Effector memory CD4-positive, alpha-beta T cell (primary cell): ENCODE measurements at places on chromosomes 6 and 20.

DNA sequence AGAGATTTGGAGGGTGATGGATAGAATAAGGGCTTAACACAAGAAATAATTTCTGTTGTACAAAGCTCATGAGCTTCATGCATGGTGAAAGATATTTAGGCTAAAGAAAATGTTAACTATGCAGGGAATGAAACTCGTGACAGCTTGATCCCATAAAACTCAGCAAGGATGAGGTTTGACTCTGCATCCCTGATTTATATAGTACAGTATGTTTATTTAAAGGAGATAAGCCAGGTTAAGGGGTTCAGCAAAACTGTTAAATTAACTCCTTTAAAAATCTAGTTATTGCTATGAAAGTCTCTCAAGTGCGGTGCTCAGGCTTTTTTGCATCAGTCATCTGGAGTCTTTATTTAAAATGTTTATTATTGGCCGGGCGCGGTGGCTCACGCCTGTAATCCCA lies 326.4 kb downstream of the LAMA2 start:
- no peak for DNase-seq

GRCh38 chr20:50920997-50921396 lies 10.2 kb downstream of the ADNP start:
- DNase-seq = no peak

DNA sequence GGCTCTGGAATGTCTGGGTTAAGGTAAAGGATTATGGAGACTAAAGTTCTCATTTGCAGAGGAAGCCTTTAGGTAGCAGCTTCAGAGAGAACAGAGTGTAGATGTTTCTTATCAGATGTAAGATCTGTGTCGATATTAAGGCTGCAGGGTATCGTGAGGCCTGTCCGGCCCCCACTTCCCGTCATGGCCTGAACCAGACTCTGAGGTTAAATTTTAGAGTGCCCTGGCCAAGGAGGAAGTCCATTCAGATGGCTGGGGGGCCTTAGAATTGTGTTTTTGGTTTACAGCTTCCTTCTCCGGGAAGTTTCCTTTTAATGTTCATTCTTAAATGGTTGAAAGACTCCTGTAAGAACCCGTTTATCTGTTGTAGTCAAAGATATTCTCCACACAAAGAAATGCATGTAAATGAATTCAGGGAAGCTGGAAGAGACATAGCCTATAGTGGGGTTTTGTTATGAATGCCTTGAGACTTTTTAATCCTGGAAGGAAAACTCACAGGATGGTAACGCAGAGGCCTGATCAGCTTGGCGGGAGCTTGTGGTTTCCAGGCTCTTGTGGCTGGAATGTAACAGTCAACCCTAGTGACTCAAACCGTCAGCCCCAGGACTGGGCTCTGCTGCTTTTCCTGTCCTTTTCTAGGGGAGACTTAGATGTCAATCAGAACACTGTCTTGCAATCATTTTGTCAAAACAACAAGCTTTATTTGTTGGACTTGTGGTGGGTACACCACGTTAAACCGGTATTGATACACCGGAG lies 34.7 kb downstream of the KIF25 start:
- DNase-seq = no peak

GRCh38 chr20:39716796-39717341 lies 754.7 kb downstream of the DHX35 start:
- DNase-seq = no peak

DNA sequence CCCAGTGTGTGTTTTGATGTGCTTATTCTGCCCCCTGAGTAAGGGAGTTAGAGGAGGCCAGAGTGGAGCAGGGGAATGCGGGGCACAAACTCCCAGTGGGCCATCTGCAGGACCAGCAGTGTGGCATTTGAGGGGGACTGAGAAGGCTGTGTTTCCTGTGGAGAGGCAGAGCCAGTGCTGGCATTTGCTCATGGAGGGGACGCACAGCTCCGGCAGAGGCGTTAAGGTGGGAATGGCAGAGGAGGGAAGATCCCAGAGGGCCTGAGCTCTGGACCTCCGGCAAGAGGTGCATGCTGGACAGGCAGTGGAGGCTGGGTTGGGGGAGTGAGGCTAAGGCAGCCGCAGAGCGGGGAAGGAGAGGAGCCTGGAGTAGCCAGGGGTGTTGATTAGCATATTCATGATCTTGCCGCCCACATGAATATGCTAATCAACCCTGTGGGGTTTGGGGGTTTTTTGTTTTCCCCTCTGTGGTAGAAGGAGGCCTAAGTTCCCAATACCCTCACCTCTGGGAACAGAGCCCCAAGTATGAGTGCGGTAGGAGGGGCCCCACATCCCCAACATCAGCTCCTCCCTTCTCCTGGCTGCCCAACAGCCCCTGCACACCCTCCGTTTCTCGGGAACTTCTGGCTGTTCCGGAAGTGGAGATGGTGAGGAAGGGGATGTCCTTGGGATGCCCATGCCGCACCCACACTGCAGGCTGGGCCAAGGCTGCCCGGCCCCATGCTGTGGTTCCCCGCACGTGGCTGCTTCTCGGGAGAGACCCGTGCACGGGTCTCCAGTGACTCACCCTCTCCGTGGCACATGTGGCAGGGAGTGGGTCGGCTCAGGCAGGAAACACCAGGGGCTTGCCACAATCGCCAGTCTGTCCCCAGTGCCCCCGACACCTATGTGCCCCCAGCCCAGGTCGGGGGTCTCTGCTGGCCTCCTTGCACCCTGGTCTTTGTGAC lies 33.8 kb downstream of the DLGAP4 start:
- DNase-seq = no peak

DNA sequence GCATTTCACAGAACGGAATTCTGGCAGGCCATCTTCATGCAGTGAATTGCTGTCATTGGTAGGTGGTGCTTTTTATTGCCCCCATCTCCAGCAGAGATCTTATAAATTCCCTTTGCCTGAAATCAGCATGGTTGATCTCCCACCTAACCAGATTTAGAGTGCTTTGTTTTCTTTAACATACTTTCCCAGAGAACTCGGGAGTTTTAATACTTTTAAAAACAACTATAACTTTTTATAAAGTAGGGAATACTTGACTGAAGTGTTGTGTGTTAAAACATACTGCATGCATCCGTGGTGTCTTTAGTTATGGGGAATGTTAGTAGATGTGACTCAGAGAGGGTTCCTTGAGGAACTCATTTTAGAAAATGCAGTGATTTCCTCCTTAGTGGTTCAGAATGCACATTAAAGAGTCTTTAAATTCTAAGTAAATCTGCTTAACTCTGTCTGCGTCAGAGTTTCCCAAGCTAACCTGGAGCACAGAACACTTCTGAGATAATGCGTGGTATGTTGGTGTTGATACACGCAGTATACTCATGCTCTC lies 54.9 kb downstream of the AKAP12 start:
- no peak for DNase-seq

- no peak for DNase-seq
Observed at GRCh38 chr6:140090871-140091270, 716.4 kb upstream of the CITED2 start.

DNA sequence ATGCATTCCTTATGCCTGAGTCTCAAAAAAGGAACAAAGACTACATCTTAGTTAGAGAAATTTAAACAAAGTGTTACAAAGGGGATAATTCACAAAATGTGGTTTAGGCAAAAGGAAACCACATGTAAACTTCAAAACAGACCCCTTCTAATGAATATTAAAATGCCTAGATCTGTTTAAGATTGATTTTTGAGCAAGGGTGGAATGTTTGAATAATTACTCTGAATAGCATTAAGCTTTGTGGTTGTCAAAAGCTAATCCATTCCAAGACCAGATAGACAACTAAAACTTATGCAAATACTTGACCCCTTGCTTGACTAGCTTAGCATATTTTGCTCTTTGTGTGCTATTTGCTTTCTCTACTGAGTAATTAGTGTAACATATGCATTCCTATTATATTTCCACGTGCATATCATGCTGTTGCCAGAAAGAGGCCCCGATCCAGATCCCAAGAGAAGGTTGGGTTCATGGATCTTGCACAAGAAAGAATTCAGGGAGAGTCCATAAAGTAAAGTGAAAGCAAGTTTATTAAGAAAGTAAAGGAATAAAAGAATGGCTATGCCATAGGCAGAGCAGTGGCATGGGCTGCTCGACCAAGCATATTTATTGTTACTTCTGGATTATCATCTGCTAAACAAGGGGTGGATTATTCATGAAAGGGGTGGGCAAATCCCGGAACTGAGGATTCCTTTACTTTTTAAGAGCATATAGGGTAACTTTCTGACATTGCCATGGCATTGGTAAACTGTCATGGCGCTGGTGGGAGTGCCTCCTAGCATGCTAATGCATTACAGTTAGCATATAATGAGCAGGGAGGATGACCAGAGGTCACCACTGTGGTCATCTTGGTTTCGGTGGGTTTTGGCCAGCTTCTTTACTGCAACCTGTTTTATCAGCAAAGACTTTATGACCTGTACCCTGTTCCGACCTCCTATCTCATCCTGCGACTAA lies 1193.4 kb upstream of the EYS start:
- no peak for DNase-seq

DNA sequence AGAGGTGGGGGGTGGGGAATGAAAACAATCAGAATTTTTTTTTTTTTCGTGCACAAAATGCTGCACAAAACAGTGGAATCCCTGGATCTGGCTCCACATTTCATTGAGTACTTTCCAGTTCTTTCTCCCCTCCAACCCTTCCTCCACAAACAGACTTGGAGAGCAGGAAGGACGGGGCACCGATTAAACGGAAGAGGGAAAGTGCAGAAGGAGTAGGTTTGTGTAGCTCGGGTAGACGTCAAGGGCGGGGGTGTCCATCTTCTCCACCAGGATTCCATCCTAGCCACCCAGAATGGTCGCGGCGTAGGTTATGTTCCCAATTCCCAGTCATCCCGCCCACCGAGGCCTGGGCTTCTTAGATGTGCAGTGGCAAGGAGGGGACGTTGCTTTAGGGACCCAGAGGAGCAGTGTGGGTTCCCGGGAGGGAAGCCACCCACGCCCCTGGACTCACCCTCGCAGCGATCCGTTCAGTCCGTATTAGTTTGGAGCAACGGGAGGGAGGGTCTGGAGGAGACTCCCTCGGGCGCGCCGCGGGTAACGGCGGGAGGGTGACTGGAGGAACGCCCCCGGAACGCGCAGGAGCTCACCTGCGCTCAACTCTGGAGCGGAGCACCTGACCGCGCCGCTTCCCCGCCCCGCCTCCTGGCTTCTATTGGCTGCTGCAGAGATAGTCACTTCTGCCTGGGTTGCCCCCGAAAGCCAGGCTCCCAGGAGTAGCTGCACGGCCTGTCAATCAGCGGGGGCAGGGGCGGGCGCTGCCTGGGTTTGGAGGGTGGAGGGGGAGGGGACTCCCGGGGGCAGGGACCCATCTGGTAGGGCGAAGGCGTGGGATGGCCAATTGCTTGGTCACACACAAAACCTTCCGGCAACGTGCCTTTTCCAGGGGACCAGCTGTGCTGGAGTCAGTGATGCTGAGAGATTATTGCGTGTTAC lies at the start of gene ENPP5:
Gene ENPP5 (minus strand): TSS at position 624 of the 933 bp plus-strand sequence. CDS start 2,718 bp downstream, outside the sequence.
- DNase-seq = peak; percentile 46

DNA sequence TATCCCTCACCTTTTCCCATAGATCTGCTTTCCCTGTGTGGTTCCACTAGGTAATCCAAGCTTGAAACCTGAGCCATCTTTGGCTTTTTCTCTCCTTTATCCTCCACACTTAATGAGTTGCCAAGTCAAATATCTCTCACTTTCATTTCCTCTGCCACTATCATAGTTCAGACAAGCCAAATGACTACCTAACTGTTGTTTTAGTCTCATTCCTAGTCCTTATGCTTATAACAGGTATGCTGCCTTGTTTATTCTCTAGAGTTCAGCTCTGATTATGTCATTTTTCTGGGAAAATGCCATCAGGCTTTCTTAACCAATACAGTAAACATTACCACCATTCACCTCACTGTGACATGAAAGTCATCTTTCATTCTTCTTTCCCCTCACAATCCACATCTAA lies 6.5 kb downstream of the EFHC1 start:
- no peak for DNase-seq

DNA sequence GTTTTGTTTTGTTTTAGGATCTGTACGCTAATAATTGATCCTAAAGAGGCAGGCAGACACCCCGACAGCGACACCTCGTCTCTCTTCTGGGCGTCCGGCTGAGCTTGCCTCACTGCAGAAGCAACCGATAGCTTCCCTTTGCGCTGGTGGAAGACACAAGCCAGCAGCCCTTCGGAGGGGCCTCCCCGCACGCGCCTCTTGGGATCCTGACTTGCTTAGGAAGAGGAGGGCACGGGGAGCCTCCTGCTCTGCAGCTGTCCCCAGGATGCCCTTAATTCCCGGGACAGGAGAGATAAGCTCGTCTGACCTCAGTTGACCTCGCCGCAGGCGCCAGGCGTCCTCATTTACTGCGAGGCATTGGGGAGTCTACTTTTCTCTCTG lies 94.0 kb downstream of the CD83 start:
- DNase-seq = no peak

GRCh38 chr6:78435671-78436070 lies 431.7 kb upstream of the IRAK1BP1 start:
- no peak for DNase-seq

DNA sequence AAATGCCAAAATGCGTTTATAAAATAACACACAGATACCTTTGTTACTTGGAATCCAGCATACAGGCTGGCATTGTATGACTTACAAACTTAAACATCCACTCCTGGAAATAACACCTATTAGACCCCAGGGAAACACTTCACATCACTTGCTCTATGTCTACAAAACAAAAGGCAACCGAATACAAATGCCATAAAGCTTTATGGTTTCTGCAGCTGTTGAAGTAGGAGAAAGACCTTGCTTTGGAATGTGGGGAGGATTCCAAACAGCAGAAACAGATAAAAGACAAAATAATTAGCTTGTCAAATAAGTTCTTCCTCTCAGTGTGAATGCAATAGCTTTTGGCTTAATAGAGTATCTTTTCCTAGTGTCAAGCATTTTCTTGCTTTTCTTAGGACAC lies 9.8 kb upstream of the AMD1 start:
- DNase-seq = no peak

GRCh38 chr20:478010-478948 lies 15.9 kb upstream of the TBC1D20 start:
- no peak for DNase-seq

DNA sequence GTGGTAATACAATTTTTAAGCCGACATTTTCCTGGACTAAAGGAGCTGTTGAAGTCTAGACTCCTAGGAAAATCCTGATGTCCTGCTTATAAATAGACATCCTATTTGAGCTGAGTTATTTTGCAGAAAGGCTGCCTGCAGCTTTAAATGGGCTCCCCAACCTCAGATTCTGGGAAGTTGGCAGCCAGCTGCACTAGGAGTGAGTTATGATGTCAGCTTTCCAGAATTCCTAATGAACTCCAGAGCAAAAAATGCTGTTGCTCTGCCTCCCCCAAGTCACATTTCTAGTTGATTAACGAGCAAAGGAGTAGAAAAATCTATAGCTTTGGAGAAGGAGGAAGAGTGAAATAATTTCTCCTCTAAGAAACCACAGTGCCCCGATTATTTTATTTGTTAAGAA lies 346.3 kb upstream of the SULF2 start:
- no peak for DNase-seq

GRCh38 chr6:170153436-170154319 lies 137.2 kb downstream of the DLL1 start:
- no peak for DNase-seq

- no peak for DNase-seq
Observed at GRCh38 chr20:48153523-48153922, 368.2 kb upstream of the SULF2 start.
